ENCODE measurements at places on chromosomes 13 and 19.

DNA sequence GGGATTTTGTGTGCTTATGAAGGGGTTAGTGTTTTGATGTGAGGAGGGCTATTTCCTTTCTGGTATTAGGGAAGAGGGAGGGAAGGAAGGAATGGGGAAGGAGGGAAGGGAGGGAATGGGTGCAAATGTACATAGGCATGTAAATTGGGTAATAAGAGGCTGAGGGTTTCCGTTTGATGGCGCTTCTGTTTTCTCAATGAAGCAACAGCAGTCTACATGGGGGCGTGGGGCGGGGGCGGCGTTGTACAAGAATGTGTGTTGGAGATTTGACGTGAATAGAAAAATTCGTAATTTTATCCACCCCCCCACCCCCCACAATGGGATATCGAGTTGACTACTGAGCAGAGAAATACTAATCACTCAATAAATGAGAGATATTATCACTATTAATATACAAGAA is 52.5 kb downstream of the PDS5B start:
- DNase-seq = no peak

DNA sequence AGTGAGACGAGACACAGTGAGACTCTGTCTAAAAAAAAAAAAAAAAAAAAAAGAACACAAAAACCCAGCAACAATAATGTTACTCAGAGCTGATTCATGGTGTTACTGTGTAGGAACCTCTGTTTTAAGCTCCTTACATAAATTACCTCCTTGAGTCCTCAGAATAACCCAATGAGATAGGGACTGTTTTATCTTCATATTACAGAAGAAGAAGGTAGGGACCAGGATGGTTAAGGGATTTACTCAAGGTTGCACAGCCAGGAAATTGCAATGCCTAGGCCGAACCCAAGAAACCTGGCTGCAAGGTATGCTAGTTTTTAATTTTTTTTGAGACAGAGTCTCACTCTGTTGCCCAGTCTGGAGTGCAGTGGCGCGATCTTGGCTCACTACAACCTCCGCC is 1.5 kb upstream of the DAND5 start:
- DNase-seq = no peak

GRCh38 chr19:12346896-12347295 is 13.5 kb upstream of the ZNF563 start:
- DNase-seq = no peak

- no peak for DNase-seq
Measured at GRCh38 chr13:110610955-110611595, 4.3 kb upstream of the NAXD start.

- no peak for DNase-seq
Measured at GRCh38 chr13:104737713-104738112, 1671.5 kb upstream of the SLC10A2 start.

DNA sequence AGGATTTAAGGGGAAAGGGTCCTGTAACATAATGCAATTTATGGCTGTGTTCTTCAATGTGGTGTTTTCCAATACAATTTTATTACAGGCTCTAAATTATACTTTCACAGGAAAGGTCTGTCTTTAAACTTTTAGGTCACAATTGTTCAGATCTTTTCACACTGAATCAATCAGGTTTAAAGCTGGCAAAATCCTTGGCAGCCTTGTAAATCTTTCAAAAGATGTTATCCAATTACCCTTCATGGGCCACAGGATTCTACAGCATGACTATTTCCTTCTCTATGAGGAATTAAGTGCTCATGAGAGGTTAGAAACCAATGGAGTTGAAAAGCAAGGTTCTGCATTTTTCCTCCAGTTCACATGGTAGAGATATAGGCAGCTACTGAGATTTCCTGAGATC is 211.5 kb upstream of the MIR17HG start:
- no peak for DNase-seq

DNA sequence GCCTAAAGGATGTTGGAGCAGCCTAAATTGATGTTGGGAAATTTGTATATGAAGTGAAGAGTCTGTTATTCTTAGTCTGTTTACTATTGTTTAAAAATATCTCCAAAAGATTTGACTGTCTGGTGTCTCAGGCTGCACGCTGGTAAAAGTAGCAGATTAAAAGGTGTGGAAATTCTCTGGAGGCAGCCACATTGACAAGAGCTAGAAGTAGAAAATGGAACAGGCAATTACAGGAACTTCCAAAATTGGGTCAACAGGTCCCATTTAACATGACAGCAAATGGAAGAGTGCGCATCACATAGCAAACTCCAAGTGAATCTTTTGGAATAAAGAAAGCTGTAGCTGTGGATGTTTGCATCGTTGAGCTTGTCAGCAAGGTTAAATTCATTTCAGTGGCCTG is 138.3 kb downstream of the MTUS2 start:
- DNase-seq = no peak

- peak; percentile 36 for DNase-seq
Measured at GRCh38 chr19:35774274-35775045, 904 bp upstream of the ARHGAP33 start.

GRCh38 chr19:49556412-49557398 is 23.7 kb downstream of the NOSIP start:
- peak; percentile 92 for DNase-seq

GRCh38 chr13:51929699-51930098 is 67.9 kb downstream of the CCDC70 start:
- no peak for DNase-seq

GRCh38 chr19:46660008-46660517 is 919 bp downstream of the DACT3 start:
- peak; percentile 60 for DNase-seq

GRCh38 chr13:43153436-43154090 is 130.2 kb downstream of the DNAJC15 start:
- DNase-seq = no peak

- no peak for DNase-seq
Measured at GRCh38 chr13:48773531-48774275, 120.0 kb downstream of the CYSLTR2 start.

DNA sequence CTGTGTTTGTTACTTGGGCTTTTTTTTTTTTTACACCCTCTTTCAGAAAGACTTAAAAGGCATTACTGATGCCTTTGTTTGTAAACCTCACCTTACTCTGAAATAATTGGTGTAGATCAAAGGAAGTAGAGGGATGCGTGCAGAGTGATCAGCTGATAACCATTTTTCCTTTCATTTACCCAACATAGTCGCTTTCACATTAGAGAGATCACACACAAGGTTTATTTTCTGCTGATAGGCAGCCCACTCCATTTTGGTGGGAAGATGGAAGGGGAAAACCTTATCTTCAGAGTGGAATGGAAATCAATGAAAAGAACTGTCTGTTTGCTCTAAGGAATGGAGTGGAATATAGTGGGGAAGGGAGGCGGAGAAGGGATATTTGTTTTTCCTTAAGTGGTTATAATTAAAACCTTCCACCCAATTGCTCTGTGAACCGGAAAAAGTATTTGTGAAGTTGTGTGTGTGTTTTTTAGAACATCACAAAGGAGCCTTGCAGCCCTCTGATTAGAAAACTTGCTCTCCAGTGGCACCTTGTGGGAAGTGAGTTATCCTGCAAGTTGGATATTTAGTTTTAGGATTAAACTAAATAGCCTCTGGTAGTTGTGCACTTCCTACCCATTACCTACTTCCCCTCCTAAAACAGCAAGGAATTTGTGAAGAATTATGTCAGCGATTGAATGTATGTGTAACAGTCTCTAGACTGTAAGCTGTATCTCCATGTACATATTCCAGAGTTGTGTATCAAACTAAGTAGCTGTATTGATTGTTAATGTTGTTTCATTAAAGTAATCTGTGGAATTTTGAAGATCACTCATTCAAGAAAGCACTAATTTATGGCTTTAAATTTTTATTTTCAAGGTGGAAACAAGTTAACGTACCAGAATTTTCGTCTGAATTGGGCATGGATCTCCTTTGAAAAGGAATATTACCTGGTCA is 76.8 kb downstream of the FREM2 start:
- peak; percentile 37 for DNase-seq

GRCh38 chr19:10274589-10274988 is 3.7 kb downstream of the ICAM1 start:
- no peak for DNase-seq

DNA sequence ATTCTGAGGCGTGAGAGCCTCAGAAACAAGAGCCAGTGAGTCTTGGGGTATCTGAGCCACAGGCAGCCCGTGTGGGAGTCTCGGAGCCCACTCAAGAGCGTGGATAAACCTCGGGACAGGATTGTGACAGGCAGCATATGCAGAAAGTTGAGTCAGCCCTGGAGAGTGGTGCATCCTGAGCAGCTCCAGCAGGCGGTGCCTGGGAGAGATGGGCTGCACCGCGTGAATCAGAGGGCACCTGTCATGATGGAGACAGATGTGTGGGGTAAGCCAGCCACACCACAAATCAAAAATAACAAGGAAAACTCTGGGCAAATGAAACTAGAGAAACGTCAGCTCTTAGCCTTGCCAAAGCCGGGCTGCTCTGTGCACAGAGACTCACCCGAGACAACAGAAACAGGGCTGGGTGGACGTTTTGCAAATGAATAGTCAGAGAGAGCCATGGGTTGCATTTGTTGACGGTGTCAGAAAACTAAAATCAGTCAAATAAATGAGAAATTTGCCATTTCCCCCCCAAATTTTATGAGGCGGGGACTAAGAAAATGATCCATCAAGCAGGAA is 30.0 kb upstream of the POP4 start:
- DNase-seq = peak; percentile 28

GRCh38 chr19:47096100-47096704 is 17.4 kb downstream of the ZC3H4 start:
- no peak for DNase-seq

GRCh38 chr19:49560358-49560900 is 19.9 kb downstream of the NOSIP start:
- peak; percentile 60 for DNase-seq

GRCh38 chr13:95128045-95128643 is 173.1 kb downstream of the ABCC4 start:
- DNase-seq = no peak

- no peak for DNase-seq
Measured at GRCh38 chr13:113895436-113895835, 31.6 kb upstream of the GAS6 start.

DNA sequence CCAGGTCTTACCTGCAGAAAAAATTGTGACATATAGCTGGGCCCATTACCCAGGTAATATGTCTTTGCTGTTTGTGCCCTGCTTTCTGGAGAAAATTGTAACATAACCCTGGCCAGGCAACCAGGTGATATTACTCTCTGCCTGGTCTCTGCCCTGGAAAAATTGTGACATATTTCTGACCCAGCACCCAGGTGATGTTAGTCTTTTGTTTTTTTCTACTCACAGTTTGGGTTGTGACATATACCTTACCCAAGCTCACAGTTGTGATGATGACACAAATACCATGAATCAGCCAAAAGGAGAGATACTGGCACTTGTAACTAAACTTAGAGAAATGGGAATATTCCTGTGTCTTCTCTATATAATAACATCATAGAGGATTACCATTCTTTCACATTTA is 6.5 kb upstream of the ZNF726 start:
- no peak for DNase-seq

GRCh38 chr13:99191900-99192399 is 8.7 kb upstream of the UBAC2 start:
- DNase-seq = no peak

DNA sequence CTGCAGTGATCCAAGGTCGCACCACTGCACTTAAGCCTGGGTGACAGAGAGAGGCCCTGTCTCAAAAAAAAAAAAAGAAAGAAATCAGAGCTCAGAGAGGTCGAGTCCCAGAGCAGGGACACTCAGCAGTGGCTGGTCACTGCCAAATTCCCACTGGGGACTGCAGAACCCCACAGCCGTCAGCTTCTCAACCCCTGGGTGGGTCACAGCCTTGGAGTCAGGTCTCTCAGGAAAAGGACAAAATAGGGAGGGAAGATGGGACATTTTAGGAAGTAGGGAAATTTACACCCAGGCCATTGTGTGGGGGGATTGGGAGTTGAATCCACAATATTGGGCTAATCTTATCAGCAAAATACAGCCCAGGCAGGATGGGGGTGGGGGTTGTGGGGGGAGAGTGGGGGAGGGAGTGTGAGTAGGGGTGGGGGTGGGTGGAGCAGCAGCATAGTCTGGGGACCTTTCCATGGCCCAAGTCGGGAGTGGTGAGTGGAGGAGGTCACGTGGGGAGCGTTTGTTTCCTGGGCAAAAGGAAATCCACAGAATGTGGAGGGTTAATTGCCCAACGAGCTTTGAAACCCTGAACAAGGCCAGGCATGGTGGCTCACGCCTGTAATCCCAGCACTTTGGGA is 5.0 kb upstream of the CCDC194 start:
- DNase-seq = no peak

GRCh38 chr13:90016688-90017087 is 1330.8 kb upstream of the MIR17HG start:
- no peak for DNase-seq

GRCh38 chr19:6021878-6022569 is 44.1 kb upstream of the RANBP3 start:
- DNase-seq = peak; percentile 84

Data from H9 (cell line).